Lower lobe of right lung (tissue), 2 donors: ENCODE measurements at places on chromosomes 1 and 21. TPM values are rescaled to one million over a fixed set of nuclear protein-coding genes. Genes with fewer than 3 reads are reported as not detected.

DNA sequence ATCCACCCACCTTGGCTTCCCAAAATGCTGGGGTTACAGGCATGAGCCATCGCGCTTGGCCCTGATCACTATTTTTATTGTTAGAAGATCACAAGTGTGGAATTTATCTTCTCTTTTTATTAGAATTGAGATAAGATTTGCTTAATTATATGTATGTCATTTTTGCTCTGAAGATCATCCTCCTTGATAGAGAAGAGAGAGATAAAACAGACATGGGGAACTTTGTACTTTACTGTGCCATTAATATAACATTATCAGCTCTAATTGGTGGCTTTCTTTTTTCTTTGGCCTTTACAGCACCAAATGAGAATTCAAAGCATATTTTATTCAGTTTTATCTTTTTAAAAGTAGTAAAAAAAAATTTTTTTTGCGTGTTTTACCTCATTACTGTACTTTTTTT, 46.8 kb downstream of the SCP2 start:
- DNase-seq = no peak

Gene NUP210L
- total RNA-seq = 1.7 TPM

DNA sequence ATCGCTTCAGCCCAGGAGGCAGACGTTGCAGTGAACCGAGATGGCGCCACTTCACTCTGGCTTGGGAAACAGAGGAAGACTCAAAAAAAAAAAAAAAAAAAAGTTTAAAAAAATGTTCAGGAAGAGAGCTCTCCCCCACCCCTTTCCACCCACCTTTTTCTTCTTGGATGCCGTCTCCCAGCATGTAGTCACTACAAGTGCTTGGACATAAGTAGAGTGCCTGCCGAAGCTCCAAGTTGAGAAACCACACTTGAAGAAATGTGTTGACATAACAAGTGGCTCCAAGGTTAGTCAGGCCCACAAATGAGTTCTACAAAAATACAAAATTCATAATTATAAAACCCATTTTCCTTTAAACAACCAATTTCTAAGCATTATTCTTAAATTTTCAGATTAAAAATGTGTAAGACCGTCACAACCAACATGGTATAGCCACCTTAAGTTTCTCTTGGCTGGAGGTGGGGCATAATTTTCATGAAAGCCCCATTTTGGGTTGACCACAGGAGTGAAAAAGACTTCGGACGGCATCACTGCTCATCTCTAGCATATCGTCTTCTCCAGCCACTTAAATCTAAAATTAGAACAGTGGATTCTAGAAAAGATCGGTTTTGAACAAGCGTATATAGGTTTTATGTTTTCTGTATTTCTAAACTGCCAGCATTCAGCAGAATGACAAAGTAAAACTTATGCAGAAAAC, 26.4 kb downstream of the USP48 start:
- DNase-seq = no peak

- DNase-seq = peak; percentile 68
These were observed 3.0 kb downstream of the ZC3H12A start for GRCh38 chr1:37477198-37477931.

- no peak for DNase-seq
These were observed 4.1 kb upstream of the TRAF3IP3 start for GRCh38 chr1:209751627-209752231.
